ENCODE measurements at places on chromosomes 6 and 20.

DNA sequence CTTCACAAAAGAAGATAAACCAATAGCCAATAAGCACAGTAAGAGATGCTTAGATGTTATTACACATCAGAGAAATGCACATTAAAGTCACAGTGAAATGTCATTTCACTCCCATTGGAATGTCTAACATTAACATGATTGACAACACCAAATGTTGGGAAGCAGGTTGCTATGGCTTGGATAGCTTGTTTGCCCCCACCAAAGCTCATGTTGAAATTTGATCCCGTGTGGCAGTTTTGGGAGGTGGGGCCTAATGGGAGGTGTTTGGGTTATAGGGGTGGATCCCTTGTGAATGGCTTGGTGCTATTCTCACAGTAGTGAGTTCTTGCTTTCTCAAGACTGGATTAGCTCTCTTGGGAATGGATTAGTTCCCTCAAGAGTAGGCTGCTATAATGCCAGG lies 44.8 kb downstream of the MRAP2 start:
- no peak for DNase-seq

DNA sequence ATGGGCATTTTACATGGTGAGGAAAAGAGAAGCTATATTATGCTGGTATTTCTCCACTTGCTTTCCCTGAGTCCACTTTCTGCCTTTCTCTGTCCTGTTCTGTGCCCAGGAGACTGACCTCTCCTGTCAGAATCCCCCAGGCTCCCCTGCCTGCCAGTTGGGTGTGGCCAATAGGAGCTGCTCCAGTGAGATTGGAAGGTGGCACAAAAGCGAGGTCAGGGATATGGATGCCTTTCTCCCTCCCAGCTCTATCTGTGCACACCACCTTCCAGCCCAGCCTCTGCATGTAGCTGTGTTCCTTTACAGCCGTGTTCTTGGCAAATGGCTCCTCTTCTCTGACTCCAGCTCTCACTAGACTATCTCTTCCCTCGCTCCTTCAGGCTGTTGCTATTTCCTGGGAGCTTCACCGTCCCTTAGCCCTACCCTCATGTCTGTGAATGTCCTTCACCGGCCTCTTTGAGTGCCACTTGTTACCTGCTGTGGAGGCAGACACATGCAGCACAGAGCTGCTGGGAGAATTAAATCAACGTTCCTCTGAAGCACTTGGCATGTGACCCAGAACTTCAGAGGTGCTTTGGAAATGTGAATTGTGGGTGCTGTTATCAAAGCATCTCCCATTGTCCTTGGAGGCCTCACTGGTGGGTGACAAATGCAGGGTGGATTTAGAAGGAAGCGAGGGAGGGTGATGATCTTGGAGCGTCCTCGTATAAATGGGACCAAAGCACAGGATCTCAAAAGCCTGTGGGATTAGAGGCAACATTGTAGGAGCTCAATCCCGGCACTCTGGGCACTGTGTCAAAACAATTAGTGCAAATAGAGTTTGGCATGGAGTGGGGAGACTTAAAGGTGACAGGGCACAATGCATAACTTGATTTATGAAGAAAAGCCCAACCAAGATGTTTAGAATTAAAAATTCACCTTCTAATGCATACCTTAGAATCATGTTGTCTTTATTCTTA lies 28.9 kb upstream of the RALGAPA2 start:
- DNase-seq: no peak

GRCh38 chr6:3427687-3428085 lies 29.2 kb downstream of the SLC22A23 start:
- no peak for DNase-seq

DNA sequence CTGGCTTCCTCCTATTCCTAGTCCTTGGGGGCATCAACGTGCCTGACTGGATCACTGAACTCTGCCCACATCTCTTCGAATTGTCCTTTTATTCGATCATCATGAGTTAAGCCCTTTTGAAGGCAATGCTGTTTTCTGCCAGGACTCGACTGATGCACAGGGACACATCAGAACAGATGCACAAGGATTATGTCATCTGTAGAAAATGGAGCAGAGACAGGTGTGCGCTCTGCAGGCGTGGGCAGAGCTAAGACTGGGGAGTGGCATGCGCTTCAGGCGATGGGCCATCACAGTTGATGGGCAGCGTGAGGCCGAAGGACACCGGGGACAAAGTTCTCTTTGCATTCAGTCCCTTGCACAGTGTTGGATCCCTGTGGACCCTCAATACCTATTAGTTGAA lies 13.1 kb downstream of the GABRR1 start:
- DNase-seq: no peak

Data from amniotic stem cell (primary cell).